ENCODE measurements at places on chromosomes 2 and 18.

DNA sequence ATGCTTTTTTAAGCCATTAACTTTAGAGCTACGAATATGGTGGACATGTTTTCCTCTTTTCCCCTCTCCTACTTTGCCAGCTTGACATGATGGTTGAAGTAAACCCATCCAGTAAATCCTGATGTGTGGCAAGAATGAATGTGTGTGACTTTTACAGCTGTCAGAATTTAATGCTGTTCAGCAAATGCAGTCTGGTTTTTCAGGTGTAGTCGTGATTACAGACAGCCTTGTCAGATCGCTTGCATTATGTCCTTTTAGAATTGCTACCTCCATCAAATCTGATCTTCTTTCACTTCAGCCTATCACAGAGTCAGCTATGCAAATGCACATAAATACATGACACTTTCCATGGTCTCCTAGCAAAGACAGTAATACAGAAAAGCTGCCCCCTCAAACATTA, 278.5 kb downstream of the FBXO15 start:
- no peak for DNase-seq

- DNase-seq = no peak
Observed at GRCh38 chr2:231367178-231367577, 28.3 kb upstream of the B3GNT7 start.

GRCh38 chr2:140117386-140117785, 1337.2 kb upstream of the NXPH2 start:
- no peak for DNase-seq

- no peak for DNase-seq
Observed at GRCh38 chr2:18611604-18612003, 22.2 kb upstream of the NT5C1B start.

- no peak for DNase-seq
Observed at GRCh38 chr2:219551441-219552381, 7.9 kb downstream of the TMEM198 start.

- DNase-seq = no peak
Observed at GRCh38 chr2:227038550-227039189, 125.3 kb downstream of the COL4A4 start.

GRCh38 chr18:63684718-63685117, 18.0 kb upstream of the SERPINB11 start:
- DNase-seq = no peak

DNA sequence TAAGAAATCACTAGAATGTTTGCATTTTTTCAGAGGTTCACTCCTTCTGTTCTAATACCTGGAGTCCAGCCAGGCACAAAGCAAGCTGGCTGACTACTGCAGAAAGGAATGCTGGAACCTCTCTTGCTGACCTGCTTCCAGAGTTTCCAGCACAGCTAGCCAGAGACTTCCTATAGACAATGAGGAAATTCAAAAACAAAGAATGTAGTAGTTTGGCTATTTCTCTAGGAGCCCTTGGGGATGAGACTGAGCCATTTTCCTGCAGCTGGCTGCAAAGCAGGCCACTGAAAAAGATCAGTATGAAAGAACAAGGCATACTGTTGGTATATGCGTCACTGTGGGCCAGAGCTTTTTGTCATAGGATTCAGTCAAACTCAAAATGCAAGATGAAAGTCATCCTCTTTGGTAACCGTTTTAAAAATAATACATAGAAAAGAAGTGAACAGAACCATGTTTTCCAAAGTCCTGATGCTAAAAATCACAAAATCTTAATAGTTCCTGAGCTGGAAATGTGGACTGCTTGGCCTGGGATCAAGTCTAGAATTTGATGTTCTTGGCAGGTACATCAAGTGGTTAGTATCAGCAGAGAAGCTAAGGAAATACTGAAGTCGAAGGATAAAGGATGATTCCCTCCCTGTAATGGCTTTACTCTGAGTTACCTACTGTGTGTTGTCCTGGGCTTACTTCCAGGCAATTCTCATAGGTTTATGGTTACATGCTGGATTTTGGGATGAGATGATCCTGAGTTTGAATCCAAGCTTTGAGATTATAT, 9.0 kb upstream of the DSEL start:
- DNase-seq = peak; percentile 16

DNA sequence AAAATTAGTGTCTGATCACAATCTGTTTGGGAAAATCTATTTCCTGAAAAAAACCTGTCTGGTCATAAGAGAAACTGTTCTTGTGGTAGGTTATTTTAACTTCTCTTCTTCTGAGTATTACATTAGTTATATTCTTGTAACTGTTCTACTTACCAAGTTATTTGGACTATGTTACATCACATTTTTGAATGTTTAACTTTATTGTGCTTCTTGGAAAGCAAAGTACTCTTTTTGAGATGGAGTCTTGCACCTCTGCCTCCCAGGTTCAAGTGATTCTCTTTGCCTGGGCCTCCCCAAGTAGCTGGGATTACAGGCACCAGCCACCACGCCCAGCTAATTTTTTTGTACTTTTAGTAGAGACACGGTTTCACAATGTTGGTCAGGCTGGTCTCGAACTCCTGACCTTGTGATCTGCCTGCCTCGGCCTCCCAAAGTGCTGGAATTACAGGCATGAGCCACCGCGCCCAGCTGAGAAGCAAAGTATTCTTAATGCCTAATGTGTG, 39.4 kb downstream of the AFTPH start:
- no peak for DNase-seq

DNA sequence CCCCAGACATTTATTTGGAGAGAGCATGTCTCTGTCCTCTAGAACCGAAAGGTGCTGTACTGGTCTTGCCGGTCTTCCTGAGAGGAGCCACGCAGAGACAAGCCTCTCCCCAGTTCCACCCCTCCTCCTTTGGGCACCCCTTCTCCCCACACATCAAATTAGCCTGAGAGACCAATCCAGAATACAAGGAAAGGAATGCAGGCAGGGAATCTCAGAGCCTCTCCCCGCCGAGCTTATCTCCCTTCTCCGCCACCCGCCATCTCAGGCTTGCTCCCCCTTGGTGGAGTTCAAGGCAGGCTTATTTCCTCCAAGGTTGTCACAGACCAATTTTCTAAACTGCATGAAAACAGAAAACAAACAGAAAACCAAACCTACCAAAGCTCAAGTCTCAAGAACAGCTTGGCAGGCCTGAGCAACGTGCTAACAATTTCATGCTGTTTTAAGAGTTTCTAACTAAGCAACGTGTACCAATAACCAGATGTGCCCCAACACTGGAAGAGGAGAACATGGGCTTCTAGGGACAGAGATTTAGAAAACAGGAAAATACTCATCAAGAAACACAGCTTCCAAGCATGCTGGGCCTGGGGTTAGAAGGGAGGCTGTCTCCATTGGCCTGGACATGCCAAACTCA, 124.5 kb upstream of the PKDCC start:
- DNase-seq = no peak

DNA sequence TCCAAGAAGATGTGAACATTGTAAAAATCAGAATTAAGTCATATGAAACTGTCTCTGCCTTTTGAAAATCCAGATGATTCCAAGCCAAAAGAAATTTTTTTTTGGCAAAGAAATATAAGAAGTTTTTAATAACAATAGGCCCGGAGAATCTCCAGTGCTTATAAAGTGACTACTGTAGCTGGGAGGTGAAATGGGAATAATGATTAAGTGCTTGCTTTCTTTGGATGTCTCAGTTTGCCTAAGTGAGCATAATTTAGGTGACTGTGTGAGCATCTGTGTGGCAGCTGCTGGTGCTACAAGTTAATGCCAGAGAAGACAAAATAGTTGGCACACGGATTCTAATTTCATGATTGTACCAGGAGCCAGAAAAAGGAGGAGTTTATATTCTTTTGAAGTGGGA, 185.0 kb downstream of the LTBP1 start:
- DNase-seq = no peak

DNA sequence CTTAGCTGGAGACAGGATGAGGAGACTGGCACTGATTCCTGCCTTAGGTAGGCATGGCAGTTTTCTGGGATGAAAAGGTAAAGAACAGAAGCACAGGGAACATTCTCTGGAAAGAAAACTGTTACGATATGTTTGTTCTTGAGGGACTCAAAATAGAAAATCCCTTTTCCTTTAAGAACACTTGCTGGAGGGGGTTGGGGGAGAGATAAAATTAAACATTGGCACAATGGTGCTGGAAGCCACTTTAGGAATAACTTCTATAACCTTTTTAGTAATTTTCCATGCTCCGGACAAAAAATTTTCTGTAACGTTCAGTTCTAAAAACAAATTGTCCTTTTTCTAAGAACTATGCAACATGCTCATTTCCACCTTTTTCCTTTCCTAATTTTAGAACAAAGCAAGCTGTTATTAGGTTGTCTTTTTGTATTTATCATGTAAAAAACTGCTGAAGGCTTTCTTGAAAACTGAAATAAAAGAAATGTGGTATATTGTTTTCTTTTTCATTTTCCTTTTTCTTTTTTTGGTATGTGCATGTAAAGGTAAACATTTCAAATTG, 343.8 kb downstream of the EPHA4 start:
- DNase-seq = no peak

DNA sequence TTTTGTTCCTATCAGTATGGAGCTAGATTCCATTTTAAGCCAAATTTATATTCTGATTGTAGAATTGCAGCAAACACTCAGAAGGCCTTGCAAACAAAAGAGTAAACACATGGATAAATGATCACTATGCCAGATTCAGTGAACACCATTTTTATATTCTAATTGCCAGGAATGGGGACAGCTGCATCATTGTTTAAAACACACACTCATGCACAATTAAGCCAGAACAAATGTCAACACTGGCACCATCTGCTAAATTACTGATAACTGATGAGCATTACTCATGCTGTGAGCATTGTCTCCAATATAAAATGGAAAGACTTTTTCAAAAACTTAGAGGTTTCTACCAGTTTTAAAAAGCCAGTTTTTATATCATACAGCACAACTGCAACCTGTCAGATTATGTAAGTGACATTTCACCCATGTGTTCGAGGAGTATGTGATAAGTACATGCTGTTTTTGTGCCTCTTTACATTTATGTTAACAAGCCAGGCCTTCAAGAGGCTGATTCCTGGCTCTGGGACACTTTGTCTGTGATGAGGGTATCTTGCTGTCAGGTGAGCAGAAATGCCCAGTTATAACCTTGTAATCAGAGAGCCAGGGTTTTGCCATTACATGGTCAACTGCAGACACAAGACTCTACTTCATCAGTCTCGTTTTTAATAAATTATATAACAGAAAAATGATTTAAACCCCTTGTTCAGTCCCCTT, 4.4 kb upstream of the ST8SIA5 start:
- DNase-seq = no peak

- DNase-seq = no peak
Observed at GRCh38 chr2:45585267-45585861, 25.7 kb downstream of the SRBD1 start.

GRCh38 chr2:10240911-10241610, 61.6 kb upstream of the HPCAL1 start:
- DNase-seq = no peak

GRCh38 chr2:111687911-111688310, 196.1 kb downstream of the ANAPC1 start:
- DNase-seq = no peak

DNA sequence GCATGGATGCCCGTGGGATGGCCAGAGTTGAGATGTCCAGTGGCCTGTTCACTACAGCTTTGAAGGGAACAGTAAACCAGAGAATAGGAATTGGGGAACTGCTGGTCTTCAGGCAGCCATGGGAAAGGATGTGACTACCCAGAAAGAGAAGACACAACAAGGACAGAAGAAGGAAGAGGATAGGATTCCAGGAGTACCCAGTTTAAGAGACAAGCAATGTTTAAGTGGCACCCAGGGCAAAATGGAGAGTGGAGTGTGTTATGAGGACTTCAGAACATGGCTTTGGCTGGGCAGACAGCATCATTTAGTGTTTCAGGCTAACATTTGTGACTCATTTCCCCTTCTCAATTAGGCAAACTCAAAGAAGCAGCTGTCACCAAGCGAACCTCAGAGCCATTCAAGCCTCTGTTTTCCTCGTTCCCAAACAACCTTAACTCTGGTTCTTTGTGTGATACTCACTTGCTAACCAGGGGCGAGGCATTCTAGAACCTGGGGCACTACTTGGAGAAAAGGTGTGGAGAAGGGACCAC, 4.0 kb upstream of the FAM124B start:
- no peak for DNase-seq

DNA sequence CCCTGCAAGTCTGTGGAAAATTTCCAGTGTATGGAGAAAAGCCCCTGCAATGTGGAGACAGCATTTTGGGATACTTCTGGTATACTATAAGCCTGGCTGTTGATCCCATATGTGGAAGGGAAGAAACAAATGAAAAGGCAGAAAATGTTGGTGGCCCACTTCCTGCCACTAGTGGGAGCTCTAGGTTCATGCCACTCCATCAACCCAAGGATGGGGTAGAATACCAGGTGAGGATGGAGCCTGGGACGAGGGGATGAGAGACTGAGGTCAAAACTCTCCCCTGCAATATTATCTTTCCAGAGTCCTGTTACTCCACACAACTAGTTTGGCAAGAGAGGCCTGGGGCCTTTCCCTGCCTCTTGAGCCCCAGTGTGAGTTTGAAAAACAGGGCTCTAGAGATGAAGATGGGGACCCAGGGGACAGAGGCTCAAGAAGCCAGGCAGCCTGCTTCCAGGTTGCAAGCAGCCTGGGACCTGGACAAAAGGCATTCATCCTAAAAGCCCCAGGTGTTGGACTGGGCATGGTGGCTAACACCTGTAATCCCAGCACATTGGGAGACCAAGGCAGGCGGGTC, 31.9 kb downstream of the BMP10 start:
- peak; percentile 29 for DNase-seq

- no peak for DNase-seq
Observed at GRCh38 chr18:67001052-67001451, 397.2 kb upstream of the CDH19 start.

- no peak for DNase-seq
Observed at GRCh38 chr18:67402543-67402942, 114.0 kb downstream of the DSEL start.

DNA sequence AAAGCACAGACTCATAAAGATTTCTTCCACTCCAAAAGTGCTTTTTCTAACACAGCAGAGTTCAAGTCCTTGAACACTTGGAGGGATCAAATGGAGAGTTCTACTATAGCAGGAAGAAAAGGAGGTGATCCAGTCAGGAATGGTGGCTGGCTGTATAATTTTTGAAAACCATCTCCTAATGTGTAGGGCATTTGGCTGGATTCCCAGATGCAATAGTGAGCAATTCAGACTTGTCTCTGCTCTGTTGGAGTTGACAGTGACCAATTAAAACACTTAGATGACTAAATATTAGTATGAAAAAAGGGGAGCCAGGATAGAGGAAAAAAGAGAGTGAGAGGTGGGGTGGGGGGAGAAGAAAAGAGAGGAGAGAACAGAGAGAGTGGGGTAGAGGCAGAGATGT, 5.3 kb upstream of the G6PC2 start:
- DNase-seq = no peak

DNA sequence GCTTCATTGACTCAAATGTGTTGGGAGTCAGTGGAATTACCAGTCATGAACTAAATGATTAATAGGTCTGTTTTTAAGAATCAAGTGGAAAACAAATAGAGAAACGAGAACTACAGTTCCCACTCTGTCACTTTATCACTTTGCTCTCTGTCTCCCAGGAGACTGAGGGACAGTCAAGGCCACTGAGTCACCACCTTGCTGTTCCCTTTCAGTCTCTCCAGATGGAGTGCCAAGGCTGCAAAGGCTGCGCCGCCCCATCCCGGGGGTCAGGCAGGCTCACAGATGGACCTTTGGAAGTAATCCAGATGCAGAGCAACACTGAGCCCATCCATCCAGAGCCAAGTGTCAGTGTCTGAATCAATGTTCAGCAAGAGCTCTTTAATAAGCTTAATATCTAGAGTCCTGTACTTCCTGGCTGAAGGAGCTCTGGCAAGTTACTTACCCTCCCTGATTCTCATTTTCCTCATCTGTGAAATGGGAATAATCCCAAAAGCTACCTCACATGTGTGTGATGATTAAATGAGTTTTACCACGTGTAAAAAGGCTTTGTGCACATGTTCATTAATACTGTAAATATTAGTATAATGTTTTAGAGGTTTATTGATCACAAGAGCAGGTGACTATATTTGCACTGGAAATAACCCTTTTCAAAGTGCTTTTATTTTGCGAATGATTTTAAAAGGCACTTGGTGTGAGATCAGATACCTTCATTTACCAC, 43.0 kb upstream of the EFEMP1 start:
- no peak for DNase-seq

Measured in iPS DF 6.9 (cell line).